ENCODE measurements at places on chromosomes 12 and 14.

GRCh38 chr14:56273155-56273554 is 154.9 kb downstream of the PELI2 start:
- no peak for DNase-seq

- no peak for DNase-seq
Measured at GRCh38 chr12:56591126-56591525, 39.0 kb downstream of the BAZ2A start.

DNA sequence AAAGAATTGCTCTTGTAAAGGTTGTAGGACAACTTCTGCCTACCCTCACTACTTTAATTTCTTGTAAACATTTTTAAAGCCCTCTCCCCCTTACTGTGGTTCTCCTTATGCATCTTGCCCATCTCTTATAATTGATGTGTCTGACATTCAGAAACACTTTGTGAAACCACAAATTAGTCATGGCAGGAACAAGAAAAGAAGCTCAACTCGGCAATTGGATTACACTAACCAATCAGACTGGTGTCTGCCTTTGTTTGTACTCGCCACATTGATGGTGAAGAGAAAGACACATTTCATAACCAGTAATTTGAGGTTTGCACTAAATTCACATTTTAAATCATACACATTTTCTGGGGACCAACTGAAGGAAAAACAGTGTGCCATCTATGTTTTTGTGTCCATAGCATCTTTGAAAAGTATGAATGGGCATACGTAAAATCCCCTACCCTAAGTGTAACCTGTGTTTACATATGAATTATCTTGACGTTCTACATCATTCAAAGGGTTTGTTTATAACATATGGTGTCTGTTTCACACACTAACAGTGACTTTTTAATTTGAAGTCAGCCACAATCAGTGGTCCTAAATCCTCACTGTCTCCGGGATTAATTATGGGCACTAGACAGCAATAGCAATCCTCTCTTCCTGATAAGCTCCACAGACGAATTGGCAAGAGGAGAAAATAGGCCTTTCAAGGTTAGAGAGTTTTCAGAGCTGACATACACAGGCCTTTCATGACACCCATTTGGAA is 49.9 kb downstream of the OTX2 start:
- DNase-seq: no peak

DNA sequence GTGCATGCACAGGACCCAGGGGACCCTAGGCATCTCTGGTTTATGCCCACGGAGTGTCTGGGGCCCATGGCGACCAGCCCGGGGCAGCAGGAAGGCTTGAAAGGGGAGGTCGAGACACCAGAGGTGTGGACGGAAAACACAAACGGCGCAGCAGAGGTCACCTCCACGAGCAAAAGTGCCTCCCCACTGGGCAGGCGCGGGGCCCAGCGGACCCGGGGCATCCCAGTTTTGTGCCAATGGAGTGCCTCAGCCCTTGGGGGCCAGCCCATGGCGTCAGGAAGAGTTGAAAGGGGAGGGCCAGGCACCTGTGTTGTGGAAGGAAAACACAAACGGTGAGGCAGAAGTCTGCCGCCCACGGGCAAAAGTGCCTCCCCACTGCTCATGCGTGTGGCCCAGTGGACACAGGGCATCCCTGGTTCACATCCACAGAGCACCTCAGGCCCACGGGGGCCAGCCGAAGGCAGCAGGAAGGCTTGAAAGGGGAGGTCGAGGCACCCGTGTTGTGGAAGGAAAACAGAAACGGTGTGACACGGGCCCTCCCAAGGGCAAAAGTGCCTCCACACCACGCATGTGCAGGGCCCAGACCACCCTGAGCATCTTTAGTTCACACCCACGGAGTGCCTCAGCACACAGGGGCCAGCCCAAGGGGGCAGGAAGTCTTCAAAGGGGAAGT is 378.8 kb downstream of the ALG10 start:
- no peak for DNase-seq

- DNase-seq: no peak
Measured at GRCh38 chr12:57548488-57548887, 1.4 kb upstream of the KIF5A start.

- no peak for DNase-seq
Measured at GRCh38 chr12:8493084-8493483, 20.2 kb upstream of the CLEC4D start.

GRCh38 chr12:12198124-12198523 is 68.7 kb downstream of the LRP6 start:
- DNase-seq: no peak

DNA sequence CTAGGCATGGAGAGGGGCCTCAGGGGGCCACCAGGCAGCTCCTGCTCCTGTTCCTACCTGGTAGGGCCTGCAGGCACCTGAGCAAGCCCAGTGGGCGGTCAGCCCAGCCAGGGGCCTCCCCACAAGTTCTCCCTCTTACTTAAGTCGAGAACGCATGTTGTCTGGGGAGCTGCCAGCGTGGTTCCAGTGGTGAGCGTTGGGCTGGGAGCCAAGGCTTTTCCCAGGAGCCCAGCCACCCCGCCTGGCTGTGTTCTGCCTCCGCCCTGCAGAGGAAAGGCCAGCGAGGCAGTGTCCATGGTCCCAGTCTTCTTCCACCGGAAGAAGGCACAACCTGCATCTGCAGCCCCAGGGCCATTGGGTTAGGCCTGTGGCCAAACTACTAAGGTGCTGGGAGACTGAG is 1.4 kb downstream of the C14orf180 start:
- DNase-seq: no peak

DNA sequence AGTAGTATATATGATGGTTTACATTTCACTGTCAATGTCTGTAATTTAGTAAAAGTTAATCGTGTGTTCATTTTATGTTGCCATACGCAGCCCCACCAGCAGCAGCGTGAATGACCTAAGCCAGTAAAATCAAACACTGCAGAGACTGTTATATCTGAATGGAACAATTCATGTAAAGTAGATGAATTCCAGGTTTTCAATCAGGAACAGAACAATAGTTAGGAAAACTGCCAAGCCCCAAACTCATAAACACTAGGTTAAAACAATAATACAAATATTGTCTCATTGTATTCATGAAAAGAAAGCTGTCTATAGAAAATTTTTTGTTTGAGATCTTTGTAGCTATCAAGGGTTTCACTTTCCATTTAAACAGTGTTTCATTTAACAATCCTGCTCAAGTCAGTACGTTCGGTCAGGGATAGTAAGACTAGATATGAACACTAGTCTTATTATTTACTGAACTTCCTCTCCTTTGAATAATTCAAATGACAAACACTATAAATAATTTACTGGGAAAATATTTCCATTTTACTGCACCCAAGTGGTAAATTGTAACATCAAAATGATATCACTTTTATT is 256.8 kb upstream of the FLRT2 start:
- DNase-seq: no peak

DNA sequence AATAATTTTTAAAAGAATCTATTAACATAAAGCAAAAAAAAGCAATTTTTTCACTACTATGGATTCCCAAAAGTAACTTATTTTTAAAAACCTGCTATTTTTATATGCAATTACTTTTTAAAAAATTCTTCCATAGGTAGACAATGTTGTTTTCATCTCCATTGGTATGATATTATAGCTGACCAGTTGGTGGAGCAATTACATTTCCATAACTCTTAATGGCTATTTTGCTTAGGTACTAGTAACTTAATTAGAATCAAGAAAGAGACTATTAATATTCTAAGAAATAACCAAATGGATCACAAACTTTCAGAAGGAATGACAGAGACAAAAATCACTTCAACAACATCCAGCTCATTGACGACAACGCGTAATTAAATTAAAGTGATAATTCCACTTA is 64.7 kb upstream of the PTCSC3 start:
- no peak for DNase-seq

DNA sequence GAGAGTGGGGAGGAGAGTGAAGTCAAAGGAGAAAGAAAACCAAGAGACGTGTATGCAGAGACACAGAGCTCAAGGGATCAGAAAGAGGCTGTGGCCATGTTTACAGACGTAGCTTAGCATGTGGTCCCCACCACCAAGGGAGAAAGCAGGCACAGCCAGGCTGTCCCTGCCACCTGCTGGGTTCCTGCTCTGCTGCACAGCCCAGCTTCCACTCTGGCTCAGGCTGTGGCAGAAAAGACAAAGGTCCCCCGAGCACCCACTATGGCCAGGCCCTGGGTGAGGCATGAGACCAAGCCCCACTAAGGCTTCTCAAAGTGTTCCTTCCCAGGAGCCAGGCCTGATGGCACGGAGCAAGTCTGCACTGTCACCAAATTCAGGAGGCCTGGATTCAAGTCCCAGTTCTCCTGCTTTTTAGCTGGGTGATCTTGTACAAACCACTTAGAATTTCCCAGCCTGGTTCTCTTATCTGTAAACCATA is 25.9 kb upstream of the COL2A1 start:
- DNase-seq: no peak

GRCh38 chr12:3968523-3968922 is 95.3 kb upstream of the PARP11 start:
- no peak for DNase-seq

DNA sequence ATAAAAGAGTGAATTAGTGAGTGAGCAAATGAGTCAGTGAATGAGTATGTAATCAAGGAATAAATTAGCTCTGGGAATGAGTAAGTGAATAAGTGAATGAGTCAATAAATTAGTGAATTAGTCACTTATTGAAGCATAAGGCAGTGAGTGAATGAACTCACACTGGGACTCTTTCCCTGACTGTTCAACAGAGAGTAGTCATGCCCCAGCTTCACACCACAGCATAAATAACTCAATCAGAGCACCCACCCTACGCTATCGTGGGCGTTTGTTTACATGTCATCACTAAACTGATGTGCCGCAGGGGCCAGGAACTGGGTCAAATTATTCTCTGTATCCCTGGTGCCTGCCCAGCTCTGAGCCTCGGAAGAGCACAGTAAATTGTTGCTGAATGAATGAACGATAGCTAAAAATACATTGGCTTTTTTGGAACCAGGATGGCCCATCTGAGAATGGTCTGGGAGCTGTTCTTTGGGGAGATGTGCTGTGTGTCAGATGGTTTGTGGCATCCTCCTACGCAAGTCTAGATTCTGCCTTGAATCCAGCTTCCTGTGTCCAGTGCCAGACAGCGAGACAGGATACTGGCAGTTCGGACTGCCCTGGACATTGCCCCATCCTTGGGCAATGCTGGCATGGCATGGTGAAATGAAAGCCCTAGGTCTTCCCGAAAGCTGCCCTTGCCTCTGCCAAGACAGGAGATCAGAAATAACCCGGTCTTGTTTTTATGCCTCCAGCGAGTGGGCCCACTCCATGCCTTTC is 98.0 kb upstream of the RTL1 start:
- DNase-seq: no peak
